ENCODE measurements at places on chromosomes 13 and 19.

DNA sequence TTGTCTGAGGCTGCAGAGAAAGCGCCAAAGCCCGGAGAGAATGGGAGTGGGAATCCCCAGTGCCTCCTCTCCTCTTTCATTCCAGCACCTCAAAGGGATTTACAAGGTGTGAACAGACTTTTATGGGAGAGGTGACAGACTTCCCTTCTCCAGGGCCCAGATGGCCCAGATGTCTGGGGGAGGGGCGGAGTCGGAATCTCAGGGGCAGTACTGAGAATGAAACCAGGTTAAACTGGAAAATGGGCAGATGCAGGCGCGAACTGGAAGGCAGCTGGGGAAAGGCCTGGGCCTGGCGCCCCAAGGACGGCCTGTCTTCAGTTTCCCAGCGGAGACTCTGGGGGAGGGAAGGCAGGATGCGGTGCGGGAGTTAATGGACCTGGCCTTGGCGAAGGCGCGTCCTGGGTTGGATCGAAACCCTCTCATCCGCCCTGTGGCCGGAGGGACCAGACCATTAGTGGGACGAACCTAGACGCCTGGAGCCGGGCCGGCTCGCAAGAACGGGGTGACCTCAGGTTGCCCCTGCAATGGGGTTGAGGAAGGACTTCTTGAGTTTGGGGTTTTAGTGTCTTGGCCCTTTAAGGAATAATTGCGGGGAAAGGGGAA is 592 bp upstream of the TRIP10 start:
- no peak for DNase-seq

DNA sequence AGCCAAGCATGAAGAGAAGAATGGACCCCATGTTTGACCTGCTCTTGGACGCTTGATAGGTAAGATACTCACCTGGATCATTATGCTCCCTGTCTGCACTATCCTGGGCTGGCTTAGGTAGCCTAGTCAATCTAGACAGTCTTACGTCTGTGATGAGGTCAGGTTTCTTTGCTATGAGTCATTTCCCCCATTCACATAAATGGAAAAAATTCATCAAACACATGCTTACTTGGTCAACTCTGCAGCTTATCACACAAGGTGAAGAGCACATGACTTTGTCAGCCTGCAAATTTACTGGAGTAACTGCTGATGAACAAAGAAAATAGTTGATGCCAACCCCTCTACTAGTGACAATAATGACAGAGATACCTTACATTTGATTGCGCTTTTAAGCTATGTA is 170.0 kb downstream of the NUFIP1 start:
- peak; percentile 86 for DNase-seq

DNA sequence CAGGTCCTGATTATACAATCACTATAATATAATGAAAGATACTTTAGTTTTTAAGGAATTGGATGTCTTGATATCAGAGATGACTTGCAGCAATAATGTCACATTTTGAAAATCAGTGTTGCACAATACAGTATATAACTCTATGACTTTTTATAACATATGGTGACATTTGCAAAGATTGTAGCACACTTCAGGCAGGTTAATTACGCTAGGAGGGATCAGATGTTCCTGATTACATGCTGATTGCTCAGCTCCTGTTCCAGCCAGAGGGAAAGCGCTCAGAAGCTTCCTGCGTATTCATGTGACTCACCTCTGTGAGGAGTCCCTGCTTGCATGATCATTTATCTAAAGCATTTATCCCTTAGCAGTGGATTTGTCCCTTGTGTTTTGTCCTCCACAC is 265.6 kb downstream of the GPC5 start:
- no peak for DNase-seq

GRCh38 chr13:79511611-79512010 is 30.7 kb downstream of the NDFIP2 start:
- DNase-seq, result no peak

DNA sequence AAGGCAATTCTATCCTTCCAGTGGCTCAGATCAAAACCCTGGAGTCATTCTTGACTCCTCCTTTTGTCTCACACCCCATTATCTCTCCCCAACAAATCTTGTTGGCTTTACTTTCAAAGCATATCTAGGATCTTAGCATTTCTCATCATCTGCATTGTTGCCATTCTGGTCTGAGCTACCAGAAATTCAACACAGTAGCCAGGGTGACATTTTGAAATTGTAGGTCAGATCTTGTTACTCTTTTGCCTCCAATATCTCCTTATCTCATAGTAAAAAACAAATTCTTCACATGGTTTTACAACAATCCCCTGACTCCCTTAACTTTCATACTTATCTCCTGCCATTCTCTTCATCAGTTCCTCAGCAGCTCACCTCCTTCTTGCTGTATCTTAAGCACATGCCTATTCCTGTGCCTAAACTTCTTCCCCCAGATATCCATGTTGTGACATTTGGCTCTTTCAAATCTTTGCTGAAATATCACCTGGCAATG is 115.8 kb downstream of the KLF5 start:
- no peak for DNase-seq

- DNase-seq, result peak; percentile 59
Measured at GRCh38 chr19:42468273-42468796, 25.6 kb upstream of the CXCL17 start.

DNA sequence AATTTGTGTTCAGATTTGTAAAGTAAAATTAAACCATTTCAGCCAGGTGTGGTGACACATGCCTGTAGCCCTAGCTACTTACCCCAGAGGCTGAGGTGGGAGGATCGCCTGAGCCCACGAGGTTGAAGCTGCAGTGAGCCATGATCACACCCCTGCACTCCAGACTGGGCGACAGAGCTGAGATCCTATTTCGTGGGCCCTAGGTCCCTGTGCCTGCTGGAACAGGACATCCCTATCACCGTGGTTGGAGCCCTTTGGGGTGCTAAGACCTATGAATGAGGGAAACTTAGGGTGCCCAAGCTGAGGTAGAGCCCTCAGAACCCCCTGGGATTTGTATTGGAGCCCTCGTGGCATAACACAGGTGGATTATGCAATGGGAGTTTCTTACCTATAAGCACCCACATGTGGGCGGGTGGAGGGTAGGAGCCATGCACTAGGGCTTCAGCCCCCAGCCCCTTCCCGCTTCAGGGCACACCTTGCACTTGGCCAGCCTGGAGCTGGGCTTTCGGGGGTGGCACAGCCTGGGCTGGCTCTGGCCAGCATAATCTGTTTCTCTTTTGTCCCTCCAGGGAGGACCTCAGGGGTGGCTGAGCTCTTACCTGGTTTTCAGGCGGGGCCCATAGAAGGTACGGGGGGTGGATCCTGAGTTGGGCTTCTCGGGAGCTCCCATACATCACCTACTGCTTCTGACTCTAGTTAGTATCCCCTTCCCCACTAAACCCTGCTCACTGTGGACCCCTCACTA is 7.2 kb upstream of the USF2 start:
- no peak for DNase-seq

DNA sequence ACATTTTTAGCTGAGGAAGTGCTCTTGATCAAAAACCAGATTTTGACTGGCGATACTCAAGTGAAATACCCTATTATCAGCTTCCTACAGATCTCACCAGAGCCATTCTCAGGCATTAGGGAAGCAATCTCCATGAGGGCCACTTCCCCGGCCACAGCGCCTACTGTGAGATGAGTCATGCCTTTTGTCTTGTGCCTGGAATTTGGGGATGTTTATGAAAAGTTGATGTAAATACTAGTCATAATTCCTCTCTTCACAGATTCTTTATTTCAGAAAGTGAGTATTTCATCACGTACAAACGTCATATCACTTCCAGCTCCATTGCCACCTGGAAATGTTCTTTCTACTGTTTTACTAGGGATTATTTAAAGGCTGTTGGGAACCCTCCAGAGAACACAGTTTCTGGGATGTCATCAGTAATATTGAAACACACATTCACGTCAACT is 25.3 kb upstream of the SLC46A3 start:
- no peak for DNase-seq

GRCh38 chr13:101916775-101917474 is 464.4 kb downstream of the ITGBL1 start:
- DNase-seq, result no peak

GRCh38 chr13:76812206-76812897 is 73.9 kb downstream of the KCTD12 start:
- DNase-seq, result no peak

- peak; percentile 49 for DNase-seq
Measured at GRCh38 chr13:32261567-32261966, 53.6 kb downstream of the ZAR1L start.

- no peak for DNase-seq
Measured at GRCh38 chr13:80374444-80374843, 33.5 kb upstream of the SPRY2 start.

- no peak for DNase-seq
Measured at GRCh38 chr19:38247126-38247525, 9.0 kb downstream of the PPP1R14A start.

- peak; percentile 34 for DNase-seq
Measured at GRCh38 chr19:43789029-43789428, 8.3 kb upstream of the KCNN4 start.

- peak; percentile 28 for DNase-seq
Measured at GRCh38 chr19:43639519-43640423, at the start of gene CADM4. Gene CADM4, minus strand, starts transcription at chr19:43639850. Its CDS starts 60 bp downstream, at chr19:43639790.

- DNase-seq, result no peak
Measured at GRCh38 chr19:8257052-8257443, 47.9 kb downstream of the CERS4 start.

GRCh38 chr13:24727731-24728601 is 36.0 kb upstream of the RNF17 start:
- DNase-seq, result peak; percentile 80

DNA sequence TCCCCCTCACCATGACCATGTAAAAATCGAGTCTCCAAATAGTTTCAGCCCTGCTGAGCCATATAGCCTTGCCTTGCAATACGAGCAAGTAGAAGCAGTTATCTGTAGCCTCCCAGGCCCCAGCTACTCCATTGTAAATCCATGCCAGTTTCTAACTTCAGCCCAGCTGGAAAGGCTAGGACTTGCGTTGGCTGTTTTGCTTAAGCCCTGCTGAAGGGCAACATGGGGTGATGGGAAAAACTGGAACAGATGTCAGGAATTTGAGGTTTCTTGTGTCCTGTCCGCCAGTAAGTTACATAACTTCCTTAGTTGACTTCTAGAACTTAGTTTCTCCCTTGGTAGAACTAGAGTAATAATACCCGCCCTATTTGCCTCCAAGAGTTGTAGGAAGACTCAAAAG is 216.0 kb upstream of the SERP2 start:
- no peak for DNase-seq

- DNase-seq, result peak; percentile 37
Measured at GRCh38 chr13:36352350-36352749, 6.2 kb upstream of the SPART start.

DNA sequence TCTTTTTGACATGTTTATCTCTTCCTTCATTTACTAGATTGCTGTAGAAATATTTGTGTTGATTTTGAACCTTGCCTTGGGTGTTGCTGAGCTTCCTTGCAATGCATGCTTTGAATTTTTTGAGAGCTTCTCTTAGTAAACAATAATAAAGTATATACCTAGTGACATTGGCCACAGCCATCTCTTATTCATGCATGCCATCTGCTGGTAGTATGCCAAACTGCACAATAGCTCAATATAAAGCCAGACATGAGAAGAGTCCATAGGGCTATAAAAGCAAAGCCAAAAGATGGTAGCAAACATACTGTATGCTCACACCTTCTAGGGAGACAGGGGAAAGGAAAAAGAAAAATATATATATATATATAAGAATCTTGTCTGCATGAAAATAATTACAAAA is 18.9 kb upstream of the ZSCAN5A start:
- peak; percentile 69 for DNase-seq

DNA sequence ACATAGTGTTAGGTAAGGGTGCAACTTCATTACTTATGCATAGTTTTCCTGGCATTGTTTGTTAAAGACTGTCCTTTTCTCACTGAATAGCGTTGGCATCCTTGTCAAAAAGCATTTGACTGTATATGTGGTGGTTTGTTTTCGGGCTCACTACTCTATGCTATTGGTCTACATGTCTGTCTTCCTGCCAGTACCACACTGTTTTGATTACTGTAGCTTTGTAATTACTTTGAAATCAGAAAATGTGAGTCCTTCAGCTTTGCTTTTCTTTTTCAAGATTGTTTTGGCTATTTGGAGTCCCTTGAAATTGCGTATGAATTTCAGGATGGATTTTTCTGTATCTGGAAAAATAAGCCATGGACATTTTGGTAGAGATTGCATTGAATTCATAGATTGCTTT is 56.0 kb downstream of the IFT88 start:
- DNase-seq, result no peak
